Astrocyte (in vitro differentiated cells and primary cell): ENCODE measurements at places on chromosomes 1 and 21. TPM values are rescaled to one million over a fixed set of nuclear protein-coding genes. Genes with fewer than 3 reads are reported as not detected.

GRCh38 chr1:216210081-216210480, 213.2 kb downstream of the USH2A start:
- H3K27ac ChIP-seq = no peak overlapping the region
- no peaks in the 10 kb centered on the region for H3K4me1 ChIP-seq
- DNase-seq = no peak
- no peaks in the 10 kb centered on the region for H3K27me3 ChIP-seq

DNA sequence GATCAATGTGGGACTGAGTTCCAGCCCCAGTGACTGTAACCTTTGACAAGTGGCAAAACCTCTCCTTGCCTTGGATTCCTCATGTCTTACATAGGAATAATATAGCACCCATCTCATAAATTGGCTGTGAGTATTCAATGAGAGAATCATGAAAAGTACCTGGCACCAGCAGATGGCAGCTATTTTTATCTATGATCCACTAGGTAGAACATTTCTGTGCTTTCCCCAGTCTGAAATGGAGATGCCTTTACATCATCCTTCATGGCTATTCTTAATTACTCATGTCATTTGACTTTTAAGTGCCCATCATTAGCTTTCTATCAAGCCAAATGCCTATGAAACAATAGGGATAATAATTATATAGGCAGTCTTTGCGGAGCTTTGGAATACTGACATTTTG, 130.1 kb downstream of the TGFB2 start:
- H3K36me3 ChIP-seq = no peaks in the 10 kb centered on the region
- H3K27ac ChIP-seq = peak overlapping the region; percentile 83
- DNase-seq = peak; percentile 69
- H3K4me1 ChIP-seq = peaks cover 43% of the 10 kb centered on the region

GRCh38 chr1:53541761-53542550, 82.8 kb downstream of the DMRTB1 start:
- H3K4me1 ChIP-seq = peaks cover 7% of the 10 kb centered on the region
- DNase-seq = peak; percentile 88
- H3K27ac ChIP-seq = peak overlapping the region; percentile 66

C4BPB gene
- 0.25 and 0.36 TPM in 2 replicates for total RNA-seq

GRCh38 chr1:31881688-31882000, 56.5 kb downstream of the PTP4A2 start:
- H3K27me3 ChIP-seq = no peaks in the 10 kb centered on the region
- DNase-seq = no peak
- H3K27ac ChIP-seq = no peak overlapping the region
- no peaks in the 10 kb centered on the region for H3K4me1 ChIP-seq

DNA sequence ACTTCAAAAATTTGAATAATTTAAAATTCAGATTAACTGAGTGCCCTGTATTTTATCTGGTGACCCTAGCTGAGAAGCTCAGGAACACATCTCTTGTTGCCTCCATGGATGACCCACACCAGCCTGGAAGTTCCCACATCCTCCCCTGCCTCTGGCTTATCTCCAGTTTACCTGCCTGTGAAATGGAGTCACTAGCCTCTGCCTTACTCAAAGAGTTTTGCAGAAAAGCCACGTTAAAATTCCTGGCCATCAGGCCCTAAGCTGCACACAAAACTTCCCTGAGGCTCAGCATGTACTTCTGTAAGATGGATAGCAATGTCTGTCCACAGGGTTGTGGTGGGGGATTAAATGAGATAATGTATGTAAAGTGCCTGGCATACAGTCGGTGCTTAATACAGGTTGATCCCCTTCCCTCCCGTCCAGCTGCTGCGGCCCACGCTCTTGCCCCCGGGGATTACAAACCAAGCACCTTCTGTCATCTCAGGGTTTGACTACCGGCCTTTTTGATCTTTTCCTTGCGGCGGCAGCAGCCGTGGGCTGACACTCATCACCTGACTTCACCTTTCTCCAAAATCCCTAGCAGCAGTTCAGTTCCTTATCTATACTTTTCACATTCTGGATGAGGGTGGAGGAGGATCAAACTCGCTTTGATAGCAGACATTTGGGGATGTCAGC, 136.5 kb downstream of the CSMD2 start:
- H3K4me1 ChIP-seq = no peaks in the 10 kb centered on the region
- no peak overlapping the region for H3K4me3 ChIP-seq
- DNase-seq = no peak
- H3K36me3 ChIP-seq = peaks cover 2% of the 10 kb centered on the region
- H3K27ac ChIP-seq = no peak overlapping the region
- no peaks in the 10 kb centered on the region for H3K27me3 ChIP-seq

DNA sequence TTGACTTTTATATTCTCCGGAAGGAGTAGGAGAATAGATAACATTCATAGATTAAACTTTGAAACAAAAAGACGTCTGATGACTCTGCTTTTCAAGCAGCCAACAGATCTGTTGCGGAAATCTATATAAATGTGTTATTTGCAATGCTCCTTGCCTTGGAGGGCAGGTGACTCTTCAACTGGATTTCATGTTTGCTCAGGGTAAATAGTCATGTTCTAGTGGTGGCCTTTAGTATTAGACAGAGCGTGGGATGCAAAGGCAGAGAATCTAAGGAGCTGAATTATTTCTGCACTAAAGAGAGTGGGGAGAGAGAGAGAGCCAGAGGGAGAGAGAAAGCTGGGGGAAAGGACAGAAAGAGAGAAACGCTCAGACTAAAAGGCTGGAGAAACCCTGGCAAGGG, 454.3 kb downstream of the AJAP1 start:
- H3K4me3 ChIP-seq = no peak overlapping the region
- no peaks in the 10 kb centered on the region for H3K27me3 ChIP-seq
- H3K4me1 ChIP-seq = no peaks in the 10 kb centered on the region
- no peak overlapping the region for H3K27ac ChIP-seq
- H3K36me3 ChIP-seq = no peaks in the 10 kb centered on the region
- no peak for DNase-seq

GRCh38 chr1:236543065-236543669, 19.4 kb downstream of the LGALS8 start:
- H3K36me3 ChIP-seq = peaks cover 51% of the 10 kb centered on the region
- no peaks in the 10 kb centered on the region for H3K27me3 ChIP-seq
- DNase-seq = no peak
- H3K4me1 ChIP-seq = no peaks in the 10 kb centered on the region
- no peak overlapping the region for H3K27ac ChIP-seq
- H3K4me3 ChIP-seq = no peak overlapping the region

DNA sequence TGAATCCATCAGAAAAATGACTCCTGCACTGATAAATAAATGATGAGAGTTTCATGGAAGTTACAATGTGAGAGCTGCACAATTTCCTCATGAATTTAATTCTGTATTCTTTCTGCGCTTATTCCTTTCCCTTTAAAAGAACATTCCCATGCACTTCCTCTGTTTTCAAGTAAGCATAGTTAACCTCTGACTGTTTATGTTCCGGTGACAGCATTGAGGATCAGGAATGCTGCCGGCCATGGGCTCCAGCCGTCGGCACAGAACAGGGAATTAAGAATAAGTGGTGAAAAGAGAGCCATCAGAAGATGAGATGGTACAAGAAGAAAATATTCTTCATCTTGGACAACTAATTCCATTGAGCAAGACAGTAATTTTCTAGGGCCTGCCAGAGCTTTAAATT, 65.3 kb downstream of the SUSD4 start:
- H3K36me3 ChIP-seq = no peaks in the 10 kb centered on the region
- peak; percentile 36 for DNase-seq
- H3K4me3 ChIP-seq = no peak overlapping the region
- H3K27me3 ChIP-seq = peaks cover 1% of the 10 kb centered on the region
- H3K27ac ChIP-seq = no peak overlapping the region
- no peaks in the 10 kb centered on the region for H3K4me1 ChIP-seq

EVA1B gene
- total RNA-seq = 57.3 and 63.0 TPM in 2 replicates

- peaks cover 32% of the 10 kb centered on the region for H3K4me1 ChIP-seq
- no peak overlapping the region for H3K27ac ChIP-seq
- DNase-seq = peak; percentile 20
- no peaks in the 10 kb centered on the region for H3K27me3 ChIP-seq
- H3K4me3 ChIP-seq = no peak overlapping the region
Measured at GRCh38 chr1:14439015-14439414, 159.5 kb upstream of the KAZN start.

- H3K36me3 ChIP-seq = no peaks in the 10 kb centered on the region
- H3K27me3 ChIP-seq = no peaks in the 10 kb centered on the region
Measured at GRCh38 chr1:64343105-64343822, 126.7 kb upstream of the CACHD1 start.

DOCK7 gene
- 68.7 and 71.2 TPM in 2 replicates for total RNA-seq

GRCh38 chr1:230153641-230154296, 86.7 kb downstream of the GALNT2 start:
- peak; percentile 72 for DNase-seq
- H3K4me3 ChIP-seq = no peak overlapping the region
- H3K27me3 ChIP-seq = no peaks in the 10 kb centered on the region
- H3K4me1 ChIP-seq = peaks cover 28% of the 10 kb centered on the region
- H3K27ac ChIP-seq = peak overlapping the region; percentile 8

DNA sequence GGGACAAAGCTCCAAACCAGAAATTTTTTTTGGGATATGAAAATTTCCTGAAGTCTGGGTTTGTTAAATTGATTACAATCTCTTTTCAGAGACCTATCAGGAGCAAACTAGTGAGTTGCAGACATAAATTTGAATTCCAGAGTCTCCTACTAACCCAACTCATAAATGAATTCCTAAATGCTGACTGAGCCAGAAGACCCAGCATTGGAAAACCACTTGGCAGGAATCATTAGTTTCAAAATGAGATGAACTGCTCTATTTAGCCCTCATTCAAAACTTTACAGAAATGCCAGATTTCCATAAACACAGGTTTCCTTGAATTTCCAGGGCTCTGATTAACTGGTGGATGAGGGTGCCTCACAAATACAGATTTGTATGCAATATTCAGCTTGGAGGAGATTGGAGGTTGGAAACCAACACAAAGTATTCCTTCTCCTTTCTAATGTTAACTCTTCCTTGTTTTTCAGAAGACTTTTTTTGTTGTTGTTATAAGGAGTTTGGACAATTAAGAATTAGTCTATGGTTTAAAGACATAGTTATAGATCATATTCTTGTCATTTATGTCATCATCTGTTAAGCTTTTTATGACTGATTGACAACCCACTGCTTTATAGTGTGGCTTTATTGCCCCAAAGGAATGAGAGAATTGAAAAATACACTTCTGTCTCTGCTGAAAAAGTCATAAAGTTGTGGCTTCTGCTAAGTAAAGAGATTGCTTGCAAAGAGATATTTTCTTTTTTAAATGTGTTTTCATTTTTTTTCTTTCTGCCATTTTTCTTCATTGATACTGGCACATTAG, 222.8 kb downstream of the HLX start:
- H3K4me3 ChIP-seq = no peak overlapping the region
- H3K27me3 ChIP-seq = no peaks in the 10 kb centered on the region
- DNase-seq = peak; percentile 87
- H3K36me3 ChIP-seq = no peaks in the 10 kb centered on the region

DNA sequence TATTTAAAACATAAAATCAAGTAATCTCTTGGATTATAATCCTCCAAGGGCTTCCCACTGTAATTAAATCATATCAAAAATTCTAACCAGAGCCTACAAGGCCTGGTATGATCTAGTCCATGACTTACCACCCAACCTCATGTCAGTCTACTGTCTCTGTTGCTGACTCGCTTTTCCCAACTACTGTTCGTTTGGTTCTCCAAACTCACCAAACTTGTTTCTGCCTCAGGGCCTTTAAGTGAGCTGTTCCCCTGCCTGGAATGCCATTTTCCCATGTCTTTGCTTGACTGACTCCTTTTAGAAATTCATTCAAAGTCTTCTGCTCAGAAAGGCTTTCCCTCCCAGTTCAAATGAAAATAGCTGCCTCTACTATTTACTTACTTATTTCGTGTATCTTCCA, 95.9 kb downstream of the ZC3H11B start:
- DNase-seq = no peak
- H3K36me3 ChIP-seq = no peaks in the 10 kb centered on the region
- H3K4me1 ChIP-seq = peaks cover 13% of the 10 kb centered on the region
- H3K27ac ChIP-seq = no peak overlapping the region
- no peak overlapping the region for H3K4me3 ChIP-seq

- H3K36me3 ChIP-seq = no peaks in the 10 kb centered on the region
- H3K4me1 ChIP-seq = no peaks in the 10 kb centered on the region
- H3K27me3 ChIP-seq = no peaks in the 10 kb centered on the region
- no peak overlapping the region for H3K27ac ChIP-seq
- DNase-seq = no peak
Measured at GRCh38 chr1:92424381-92424780, 62.3 kb downstream of the GFI1 start.

DNA sequence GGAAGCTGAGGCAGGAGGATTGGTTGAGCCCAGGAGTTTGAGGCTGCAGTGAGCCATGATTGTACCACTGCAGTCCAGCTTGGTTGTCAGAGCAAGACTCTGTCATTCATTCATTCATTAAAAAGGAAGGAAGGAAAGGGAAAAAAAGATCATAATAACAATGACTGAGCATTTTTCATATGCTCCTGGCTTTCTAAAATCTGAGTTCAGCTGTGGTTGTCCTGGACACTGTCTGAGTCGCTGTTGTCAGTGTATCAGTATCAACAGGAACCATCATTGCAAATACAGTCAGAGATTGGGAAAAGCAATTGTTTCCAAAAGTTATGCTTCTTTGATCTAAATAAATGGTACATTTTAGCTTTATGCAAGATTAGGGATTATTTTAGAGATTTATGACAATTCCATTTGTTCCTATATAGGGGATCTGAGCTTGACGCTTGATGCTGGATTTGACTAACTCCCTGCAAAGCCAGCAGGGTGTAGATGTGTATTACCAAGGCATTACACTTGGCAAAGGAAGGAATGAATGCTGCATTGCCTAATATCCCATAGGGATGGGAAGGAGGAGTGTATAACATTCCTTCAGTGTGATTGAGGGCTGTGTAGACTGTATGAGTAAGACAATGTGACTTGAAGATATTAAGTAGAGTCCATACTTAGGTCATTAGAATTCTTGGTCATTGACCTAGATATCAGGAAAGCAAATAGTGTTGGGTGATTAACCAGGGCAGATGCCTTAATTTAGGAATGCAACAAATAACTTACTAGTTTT, 100.2 kb downstream of the DISP1 start:
- no peak overlapping the region for H3K27ac ChIP-seq
- DNase-seq = peak; percentile 80
- H3K4me3 ChIP-seq = no peak overlapping the region
- H3K36me3 ChIP-seq = no peaks in the 10 kb centered on the region
- H3K4me1 ChIP-seq = peaks cover 19% of the 10 kb centered on the region
- H3K27me3 ChIP-seq = no peaks in the 10 kb centered on the region
